ENCODE measurements at places on chromosomes 7 and 10.

DNA sequence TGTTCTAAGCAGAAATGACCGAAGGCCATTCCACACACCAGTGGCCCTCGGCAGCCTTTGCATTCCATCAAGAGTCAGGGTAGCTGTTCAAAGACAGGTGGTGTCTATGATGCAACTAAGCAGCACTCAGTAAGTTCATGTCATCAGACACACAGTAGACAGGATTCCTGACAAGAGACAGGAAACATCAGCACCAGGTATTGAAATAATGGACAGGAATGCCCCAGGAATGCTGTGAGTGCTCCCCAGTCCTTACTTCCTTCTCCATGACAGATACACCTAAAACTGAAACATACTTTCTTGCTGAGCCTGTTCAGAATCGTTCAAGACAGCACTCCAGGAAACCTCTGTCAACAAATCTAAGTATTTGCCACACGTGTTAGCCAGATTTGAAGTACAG, 204.4 kb downstream of the TPST1 start:
- DNase-seq: no peak

DNA sequence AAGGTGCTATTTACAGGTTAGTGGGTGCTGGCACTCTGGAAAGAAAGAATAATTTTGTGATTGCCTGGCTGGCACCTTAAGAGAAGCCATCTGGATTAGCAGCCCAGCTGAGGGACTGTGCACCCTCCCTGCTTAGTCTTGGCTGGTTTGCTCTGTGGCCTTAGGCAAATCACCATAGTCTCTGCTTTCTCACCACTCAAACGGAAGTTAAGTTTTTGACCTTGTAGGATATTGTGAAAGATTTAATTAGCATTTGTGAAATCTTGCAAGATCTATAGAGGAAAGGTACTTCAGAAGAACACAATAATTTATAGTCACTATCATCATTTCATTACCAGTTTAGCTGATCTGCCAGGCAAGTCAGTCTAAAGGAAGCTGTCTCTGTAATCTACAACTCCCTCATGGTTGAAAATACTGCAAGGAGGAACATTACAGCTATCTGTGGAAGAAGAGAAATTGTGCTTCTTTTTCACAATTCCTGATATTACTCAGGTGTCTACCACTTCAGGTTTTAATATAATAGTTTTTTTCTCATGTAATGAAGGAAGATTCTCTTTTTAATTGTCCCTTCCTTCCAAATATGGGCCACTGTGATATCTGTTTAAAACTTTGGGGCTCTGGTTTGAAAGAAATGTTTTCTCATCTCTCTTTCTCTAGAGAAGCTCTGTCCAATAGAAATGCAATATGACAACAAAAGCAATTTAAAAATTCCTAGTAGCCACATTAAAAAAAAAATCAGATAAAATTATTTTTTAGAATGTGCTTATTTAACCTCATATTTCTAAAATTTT, 219.6 kb downstream of the PTEN start:
- DNase-seq: no peak

GRCh38 chr10:104307576-104308438, 30.5 kb downstream of the ITPRIP start:
- no peak for DNase-seq

DNA sequence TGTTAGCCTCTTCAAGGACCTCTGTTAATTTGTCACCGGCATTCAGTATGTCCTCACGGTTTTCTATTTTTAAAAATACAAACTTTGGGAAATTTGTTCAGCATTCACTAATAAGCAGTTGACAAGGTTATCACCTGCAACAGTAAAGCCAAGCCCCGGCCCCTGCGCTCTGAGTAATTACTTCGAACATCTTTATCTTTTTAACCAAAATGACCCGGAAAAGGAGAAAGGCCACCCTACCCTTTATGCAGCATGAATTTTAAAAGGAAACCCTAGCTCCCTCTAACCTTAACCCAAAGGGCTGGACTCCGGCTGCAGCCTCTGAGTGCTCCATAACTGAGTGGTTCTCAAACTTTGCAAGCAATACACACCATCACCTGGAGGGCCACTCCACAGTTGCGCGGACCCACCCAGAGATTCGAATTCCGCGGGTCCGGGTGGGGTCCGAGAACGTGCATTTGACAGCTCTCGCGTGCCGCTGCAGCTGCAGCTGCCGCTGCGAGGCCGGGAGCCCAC, 940 bp downstream of the NSMCE4A start:
- no peak for DNase-seq

DNA sequence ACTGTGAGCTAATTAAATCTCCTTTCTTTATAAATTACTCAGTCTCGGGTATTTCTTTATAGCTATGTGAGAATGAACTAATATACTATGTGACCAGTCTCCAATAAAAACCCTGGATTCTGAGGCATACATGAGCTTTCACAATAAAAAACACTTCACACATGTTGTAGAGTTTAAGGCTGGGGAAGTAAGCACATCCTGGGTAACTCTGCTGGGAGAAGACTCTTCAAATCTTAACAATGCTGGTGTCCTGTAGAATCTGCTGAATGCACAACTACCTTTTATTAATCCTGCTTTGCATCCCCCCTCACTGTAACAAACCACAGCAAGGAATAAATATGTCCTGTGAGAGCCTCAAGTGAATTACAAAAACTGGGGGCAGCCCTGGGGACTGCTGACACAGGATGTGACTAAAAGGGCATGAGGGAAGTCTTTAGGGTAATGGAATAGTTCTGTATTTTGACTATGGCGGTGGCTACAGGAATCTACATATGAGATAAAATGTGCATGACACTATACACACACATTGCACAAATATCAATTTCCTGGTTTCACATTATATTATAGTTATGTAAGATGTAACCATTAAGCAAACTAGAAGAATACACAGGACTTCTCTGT, 45.1 kb upstream of the KCTD7 start:
- no peak for DNase-seq

Data from KBM-7 (cell line).